H1 (cell line): ENCODE measurements at places on chromosomes 11 and 22. TPM values are rescaled to one million over a fixed set of nuclear protein-coding genes. Genes with fewer than 3 reads are reported as not detected.

The CKAP5 gene
- 185 and 192 TPM in 2 replicates for total RNA-seq

The TRIM21 gene
- 13.9 and 16.7 TPM in 2 replicates for total RNA-seq

GRCh38 chr11:31810779-31811647 is at the start of gene PAX6:
Gene PAX6, minus strand, starts transcription at chr11:31811322. Its CDS starts 4,911 bp downstream, at chr11:31806411.
- peaks cover 92% of the 10 kb centered on the region for H3K27me3 ChIP-seq
- peaks cover 37% of the 10 kb centered on the region for H3K4me1 ChIP-seq
- no peaks in the 10 kb centered on the region; the same call in 1 of the 2 replicates for H3K36me3 ChIP-seq
- DNase-seq: no peak
- H3K4me3 ChIP-seq: peak within 1 kb of the TSS; percentile 62

The APOA5 gene
- 0.15 and 0.21 TPM in 2 replicates for total RNA-seq

DNA sequence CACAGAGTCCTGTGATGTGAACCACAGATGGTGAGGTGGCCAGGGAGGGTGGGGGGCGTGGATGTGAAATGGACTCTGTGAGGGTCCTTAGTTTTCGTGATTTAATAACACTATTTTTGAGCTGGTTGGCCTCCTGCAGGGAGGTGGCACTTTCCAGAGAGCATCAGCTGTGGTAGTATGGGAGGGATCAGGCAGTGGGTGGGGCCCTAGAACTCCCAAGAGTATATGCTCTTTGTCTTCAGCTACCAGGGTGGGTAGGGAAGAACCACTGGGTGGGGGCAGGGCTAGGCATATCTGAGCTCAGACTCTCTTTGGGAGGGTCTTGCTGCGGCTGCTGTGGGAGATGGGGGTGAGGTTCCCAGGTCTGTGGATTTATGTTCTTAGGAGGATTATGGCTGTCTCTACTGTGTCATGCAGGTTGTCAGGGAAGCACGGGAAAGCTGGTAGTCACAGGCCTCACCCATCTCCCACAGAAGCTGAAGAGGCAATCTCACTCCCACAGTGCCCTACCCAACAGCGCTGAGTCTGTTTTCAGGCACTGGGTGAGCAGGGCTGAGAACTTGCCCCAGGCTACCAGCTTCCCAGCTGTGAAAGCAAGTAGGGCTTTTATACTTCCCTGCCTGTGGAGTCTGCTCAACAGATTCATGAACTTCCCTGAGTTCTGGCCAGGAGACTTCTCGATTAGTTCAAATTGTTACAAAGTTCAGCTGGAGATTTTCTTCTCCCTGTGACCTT is 47.9 kb upstream of the SNX19 start:
- H3K4me1 ChIP-seq: no peaks in the 10 kb centered on the region
- H3K4me3 ChIP-seq: no peak overlapping the region
- no peaks in the 10 kb centered on the region for H3K27me3 ChIP-seq
- DNase-seq: no peak
- no peaks in the 10 kb centered on the region for H3K36me3 ChIP-seq

DNA sequence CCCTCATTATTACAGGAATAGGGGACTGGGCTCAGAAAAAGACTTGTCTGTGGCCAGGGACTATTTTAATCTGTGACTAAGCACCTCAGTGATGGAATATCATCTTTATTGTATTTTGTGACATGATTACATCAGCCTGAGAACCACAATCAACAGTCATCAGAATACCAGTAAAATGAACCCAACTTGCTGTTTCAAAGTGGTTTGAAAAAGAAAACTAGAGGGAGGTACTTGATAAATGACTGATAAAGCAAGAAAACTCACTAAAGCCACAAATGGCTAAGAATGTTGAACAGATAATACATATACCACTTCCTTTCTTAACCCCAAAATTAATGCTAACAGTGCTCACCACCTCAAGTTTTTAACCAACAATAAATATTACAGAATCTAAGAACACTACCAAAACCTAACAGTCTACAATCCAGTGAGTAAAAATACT is 155.7 kb downstream of the ATG16L2 start:
- no peaks in the 10 kb centered on the region for H3K4me1 ChIP-seq
- H3K27me3 ChIP-seq: no peaks in the 10 kb centered on the region
- H3K4me3 ChIP-seq: no peak overlapping the region
- no peak overlapping the region for H3K27ac ChIP-seq

GRCh38 chr11:85096939-85097338 is 530.2 kb downstream of the DLG2 start:
- no peaks in the 10 kb centered on the region for H3K36me3 ChIP-seq
- no peak overlapping the region for H3K27ac ChIP-seq
- H3K4me3 ChIP-seq: no peak overlapping the region
- H3K4me1 ChIP-seq: no peaks in the 10 kb centered on the region

The OR56A1 gene
- total RNA-seq: 0.06 and 0.09 TPM in 2 replicates

The POU2F3 gene
- total RNA-seq: 1.0 and 1.1 TPM in 2 replicates

The RASD2 gene
- total RNA-seq: 4.4 and 5.1 TPM in 2 replicates

The KRTAP5-2 gene
- total RNA-seq: not detected in 2 replicates

The SLC25A45 gene
- 0.54 and 0.61 TPM in 2 replicates for total RNA-seq

The GDPD4 gene
- total RNA-seq: not detected in 2 replicates

GRCh38 chr11:122267602-122268001 is 151.6 kb upstream of the BLID start:
- H3K4me1 ChIP-seq: no peaks in the 10 kb centered on the region
- no peak overlapping the region for H3K4me3 ChIP-seq
- DNase-seq: no peak
- H3K27me3 ChIP-seq: no peaks in the 10 kb centered on the region
- no peak overlapping the region for H3K27ac ChIP-seq
- H3K36me3 ChIP-seq: no peaks in the 10 kb centered on the region

The GGT1 gene
- total RNA-seq: 14.0 and 14.4 TPM in 2 replicates

GRCh38 chr11:114386131-114386530 is 14.2 kb downstream of the C11orf71 start:
- H3K4me1 ChIP-seq: no peaks in the 10 kb centered on the region
- H3K4me3 ChIP-seq: no peak overlapping the region
- H3K27ac ChIP-seq: no peak overlapping the region
- no peaks in the 10 kb centered on the region for H3K27me3 ChIP-seq
- no peak for DNase-seq

The SWAP70 gene
- 37.5 TPM in 2 replicates for total RNA-seq

DNA sequence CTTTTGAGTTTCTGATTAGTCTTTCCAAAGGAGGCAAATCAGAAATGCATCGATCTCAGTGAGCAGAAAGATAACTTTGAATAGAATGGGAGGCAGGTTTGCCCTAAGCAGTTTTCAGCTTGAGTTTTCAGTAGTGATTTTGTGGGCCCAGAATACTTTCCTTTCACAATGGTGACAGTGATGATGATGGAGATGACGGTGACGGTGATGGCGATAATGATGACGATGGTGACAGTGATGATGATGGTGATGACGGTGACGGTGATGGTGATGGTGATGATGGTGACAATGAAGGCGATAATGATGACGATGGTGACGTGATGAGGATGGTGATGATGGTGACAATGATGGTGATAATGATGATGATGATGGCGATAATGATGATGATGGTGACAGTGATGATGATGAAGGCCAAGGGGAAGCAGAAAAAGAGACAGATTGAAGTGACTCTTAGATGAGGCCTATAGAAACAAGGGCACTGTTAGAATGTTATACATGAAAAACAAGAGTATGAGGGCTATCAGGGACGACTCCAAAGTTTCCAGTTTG is 153.4 kb upstream of the B3GAT1 start:
- no peak overlapping the region for H3K27ac ChIP-seq
- H3K4me1 ChIP-seq: peaks cover 2% of the 10 kb centered on the region; the same call in 1 of the 2 replicates
- no peaks in the 10 kb centered on the region for H3K36me3 ChIP-seq
- no peaks in the 10 kb centered on the region for H3K27me3 ChIP-seq
- DNase-seq: no peak

DNA sequence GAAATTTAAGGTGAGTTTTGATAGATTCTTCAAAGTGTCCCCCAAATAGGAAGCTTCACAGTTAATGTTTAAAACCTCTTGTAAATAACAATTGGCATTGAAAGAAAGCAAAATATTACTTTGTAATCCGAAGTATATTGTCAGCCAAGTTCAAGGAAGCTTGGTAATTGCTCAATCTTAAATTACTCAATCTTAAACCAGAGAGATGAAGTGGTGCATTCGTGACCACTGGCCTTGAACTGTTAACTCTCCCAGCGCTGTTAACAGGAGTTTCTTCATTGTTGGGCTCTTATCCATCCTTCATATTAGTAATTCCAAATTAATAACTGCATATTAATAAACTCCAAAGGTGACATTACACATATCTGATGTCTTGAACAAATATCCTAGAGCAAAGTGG is 20.6 kb upstream of the FDX1 start:
- DNase-seq: no peak
- H3K4me3 ChIP-seq: no peak overlapping the region
- H3K4me1 ChIP-seq: no peaks in the 10 kb centered on the region
- no peak overlapping the region for H3K27ac ChIP-seq

DNA sequence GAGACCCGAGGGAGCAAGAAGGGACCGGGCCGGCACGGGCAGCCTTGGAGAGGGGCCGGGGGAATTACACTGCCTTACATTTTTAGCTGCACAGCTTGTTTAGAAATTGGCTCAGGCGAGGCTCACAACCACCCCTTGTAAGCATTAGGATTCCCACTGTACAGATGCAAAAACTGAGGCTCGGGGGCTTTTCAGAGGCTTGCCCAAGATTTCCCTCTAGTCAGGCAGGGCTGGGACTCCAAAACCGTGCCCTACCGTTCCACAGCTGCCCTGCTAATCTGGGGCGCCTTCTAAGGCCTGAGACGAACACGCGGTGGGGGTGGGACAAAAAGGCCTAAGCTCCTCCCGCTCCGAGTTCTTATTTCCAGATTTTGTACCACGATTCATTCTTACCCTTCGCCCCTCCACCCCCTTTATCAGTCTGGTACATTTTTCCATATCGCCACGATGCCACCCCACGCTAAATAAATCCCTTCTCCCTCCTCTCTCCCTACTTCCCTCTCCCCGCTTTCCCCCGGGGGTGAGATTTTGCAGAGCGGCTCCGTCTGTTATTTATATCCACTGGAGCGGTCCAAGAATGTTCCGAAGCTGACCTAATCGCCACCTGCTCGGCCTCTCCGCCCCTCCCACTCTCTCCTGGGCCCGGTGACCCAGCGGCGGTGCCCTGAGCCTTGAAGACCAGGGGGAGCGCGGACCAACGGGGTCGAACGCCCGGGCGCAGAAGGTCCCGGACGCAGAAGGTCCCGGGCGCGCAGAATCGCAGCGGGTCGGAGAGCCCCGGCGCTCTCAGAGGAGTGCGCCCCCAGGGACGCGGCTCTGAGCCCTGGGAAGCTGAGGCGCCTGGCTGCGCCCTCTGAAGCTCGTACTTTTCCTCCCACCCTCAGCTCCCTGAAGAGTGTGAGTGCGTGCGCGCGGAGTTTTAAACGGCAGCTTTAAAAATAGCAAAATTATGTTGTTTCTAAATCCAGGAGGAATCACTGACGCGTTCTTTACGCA is 764 bp upstream of the PACSIN3 start:
- peak overlapping the region; percentile 92 for H3K4me3 ChIP-seq
- DNase-seq: no peak
- H3K36me3 ChIP-seq: 0 out of 2 replicates have a peak, but pooled peaks cover 3% of the 10 kb centered on the region
- H3K4me1 ChIP-seq: peaks cover 7% of the 10 kb centered on the region; the same call in 1 of the 2 replicates
- no peaks in the 10 kb centered on the region; the same call in 1 of the 2 replicates for H3K27me3 ChIP-seq

DNA sequence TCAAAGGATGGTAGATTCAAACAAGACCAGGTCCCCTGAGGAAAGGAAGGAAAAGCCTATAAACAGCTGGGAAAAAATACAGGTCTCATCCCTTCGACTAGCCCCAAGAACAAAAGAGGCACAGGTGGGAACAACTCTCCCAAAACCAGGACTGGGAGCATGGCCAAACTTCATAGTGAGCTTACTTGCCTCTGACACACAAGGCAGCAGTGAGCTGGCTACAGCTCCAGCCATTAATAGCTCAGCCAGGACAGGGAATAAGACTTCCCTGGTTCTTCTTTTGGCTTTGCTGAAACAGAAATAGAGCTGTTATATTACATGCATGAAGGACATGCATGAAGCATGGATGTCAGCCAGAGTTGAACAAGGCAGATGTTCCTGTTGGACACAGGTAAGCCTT is at the start of gene OR10A2:
OR10A2 (plus strand) TSS at position 97 of the 400 bp plus-strand sequence. CDS start 6,698 bp downstream, outside the sequence.
- no peak within 1 kb of the TSS for H3K4me3 ChIP-seq
- H3K36me3 ChIP-seq: no peaks in the 10 kb centered on the region
- no peak within 1 kb of the TSS for H3K27ac ChIP-seq
- H3K27me3 ChIP-seq: no peaks in the 10 kb centered on the region
- DNase-seq: no peak

DNA sequence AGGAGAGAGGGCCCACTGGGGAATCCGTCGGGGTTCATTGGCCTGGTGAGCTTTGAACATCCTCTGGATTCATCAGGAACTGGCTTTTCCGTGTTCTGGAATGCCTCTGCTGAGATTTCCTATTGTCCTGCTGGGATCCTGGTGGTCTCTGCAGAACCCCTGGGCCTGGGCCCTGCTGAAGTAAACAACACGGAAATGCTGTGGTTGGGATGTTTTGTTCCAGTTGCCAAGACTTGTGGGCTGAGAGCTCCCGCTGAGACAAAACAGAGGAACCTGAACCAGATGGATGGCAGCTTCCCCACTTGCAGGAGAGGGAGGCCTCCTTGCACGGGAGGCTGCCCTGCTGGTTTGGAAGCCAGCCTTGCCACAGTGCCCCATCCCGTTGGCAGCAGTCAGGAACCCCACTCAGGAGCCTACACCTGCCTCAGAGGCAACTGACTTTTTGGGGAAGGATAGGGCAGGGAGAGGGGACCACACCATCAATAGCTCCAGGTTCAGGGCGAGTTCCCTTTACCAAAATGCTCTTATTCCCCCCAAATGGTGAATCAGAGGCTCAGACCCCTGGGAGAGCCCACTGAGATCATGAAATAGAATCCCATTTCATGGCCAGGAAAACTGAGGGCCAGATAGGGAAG is 60.7 kb downstream of the LRRC32 start:
- no peak overlapping the region for H3K27ac ChIP-seq
- peaks cover 14% of the 10 kb centered on the region for H3K4me1 ChIP-seq
- H3K4me3 ChIP-seq: no peak overlapping the region
- no peaks in the 10 kb centered on the region for H3K36me3 ChIP-seq
- no peaks in the 10 kb centered on the region for H3K27me3 ChIP-seq
- peak; percentile 43 for DNase-seq

The LIF gene
- total RNA-seq: 3.3 and 3.5 TPM in 2 replicates

GRCh38 chr11:46038529-46038928 is 82.7 kb downstream of the PHF21A start:
- no peaks in the 10 kb centered on the region for H3K27me3 ChIP-seq
- no peak overlapping the region for H3K27ac ChIP-seq
- H3K4me1 ChIP-seq: no peaks in the 10 kb centered on the region
- DNase-seq: no peak

DNA sequence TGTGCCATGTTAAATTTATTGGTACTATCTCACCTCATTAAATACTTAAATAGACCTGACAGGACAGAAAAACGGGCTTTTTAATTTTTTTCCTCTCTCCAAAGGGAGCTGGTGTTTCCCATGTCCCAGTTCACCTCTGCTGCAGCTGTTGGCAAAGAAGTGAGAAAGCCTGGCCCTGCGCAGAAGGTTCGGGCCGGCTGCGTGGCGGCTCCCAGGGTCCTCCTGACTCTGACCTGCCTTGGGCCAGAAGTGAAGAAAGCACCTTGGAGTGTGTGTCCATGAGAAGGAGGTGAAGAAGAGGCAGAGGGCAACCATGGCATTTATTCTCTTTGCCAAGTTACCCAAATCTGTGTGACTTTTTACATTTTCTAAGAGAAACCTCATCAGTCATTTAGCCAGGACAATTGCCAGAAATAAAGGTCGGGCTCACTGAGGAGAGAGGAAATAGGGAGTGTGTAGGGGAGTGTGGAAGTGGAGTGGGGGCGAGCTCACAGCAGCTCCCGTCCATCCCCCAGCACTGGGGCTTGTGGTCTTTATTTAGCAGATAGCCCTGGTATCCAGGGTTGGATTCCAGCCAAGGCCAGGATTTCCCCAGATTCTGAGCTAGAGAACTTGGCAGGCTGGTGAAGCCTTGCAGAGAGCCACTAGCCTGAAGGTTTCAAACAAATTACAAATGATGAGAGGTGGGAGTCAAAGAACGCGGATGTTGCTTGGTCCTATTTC is 102.4 kb upstream of the CADM1 start:
- no peak for DNase-seq
- no peak overlapping the region for H3K27ac ChIP-seq
- no peaks in the 10 kb centered on the region; the same call in 1 of the 2 replicates for H3K27me3 ChIP-seq
- no peak overlapping the region for H3K4me3 ChIP-seq

The ZNF214 gene
- total RNA-seq: 3.2 and 5.0 TPM in 2 replicates

The B4GALNT4 gene
- 76.3 and 89.0 TPM in 2 replicates for total RNA-seq
